ENCODE measurements at places on chromosomes 1 and 21.
A peak's percentile ranks its signal among the peaks of the same experiment; 100 is the strongest.

- peak; percentile 78 for DNase-seq
Observed at GRCh38 chr1:101284021-101284420, 47.2 kb downstream of the S1PR1 start.

GRCh38 chr21:21064353-21064752 is 66.1 kb downstream of the NCAM2 start:
- DNase-seq = no peak

- no peak for DNase-seq
Observed at GRCh38 chr1:40723196-40723955, 31.9 kb downstream of the NFYC start.

- no peak for DNase-seq
Observed at GRCh38 chr1:40837601-40838000, 24.6 kb downstream of the CITED4 start.

DNA sequence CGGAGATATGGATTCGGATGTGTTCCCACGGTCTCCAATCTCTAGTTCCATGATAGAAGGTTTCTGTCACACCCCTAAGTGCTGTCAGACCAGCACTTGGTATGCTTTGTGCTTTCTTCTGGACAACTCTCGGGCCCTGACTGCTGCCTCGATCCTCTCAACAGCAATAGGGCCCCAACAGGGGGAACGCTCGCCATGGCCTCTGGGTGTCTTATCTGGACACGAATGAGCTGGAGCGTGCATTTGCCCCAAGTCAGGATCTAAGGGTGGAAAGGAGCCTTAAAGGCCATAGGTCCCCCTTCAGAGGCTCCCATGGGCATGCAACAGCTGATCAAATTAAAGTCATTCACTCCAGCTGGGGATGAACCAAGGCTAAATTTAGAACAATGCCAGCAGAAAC is 76.8 kb downstream of the TCP10L start:
- DNase-seq = no peak

DNA sequence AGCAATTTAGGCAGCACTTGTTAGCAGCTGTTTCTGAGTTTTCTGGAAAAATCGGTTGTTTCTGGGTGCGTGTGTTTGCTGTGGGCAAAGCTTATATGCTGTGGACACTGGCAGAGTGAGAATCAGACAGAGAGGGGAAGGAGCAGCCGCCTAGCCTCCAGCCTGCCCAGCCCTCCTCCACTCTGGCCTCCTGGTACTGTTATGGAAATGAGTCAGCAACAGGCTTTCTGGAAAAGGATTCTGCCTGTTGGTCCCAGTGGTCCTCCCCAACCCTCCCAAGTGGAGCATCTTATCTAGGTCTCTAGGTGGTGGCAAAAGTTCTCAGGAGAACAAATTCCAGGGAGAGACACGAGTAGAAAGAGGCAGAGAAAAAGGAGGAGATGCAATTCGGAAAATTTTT is 42.2 kb upstream of the GOLT1A start:
- DNase-seq = no peak

DNA sequence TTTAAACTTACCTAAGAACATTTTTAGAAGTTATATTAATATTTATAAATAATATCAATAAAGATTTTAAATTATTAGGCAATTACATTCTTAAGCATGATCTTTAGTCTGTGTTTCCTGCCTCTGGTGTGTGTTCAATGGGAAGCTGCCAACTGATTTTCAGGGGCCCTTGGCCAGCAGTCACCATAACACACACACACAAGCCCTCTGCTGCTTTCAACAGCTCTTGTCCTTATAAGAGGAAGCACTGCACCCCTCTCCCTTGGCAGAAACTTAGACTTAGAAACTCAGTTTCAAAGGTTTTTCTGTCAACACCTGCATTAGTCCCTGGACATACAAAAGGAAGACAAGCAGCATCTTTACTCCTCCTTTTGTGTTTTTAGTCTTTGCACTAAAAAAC is 81.4 kb downstream of the VAV3 start:
- no peak for DNase-seq

DNA sequence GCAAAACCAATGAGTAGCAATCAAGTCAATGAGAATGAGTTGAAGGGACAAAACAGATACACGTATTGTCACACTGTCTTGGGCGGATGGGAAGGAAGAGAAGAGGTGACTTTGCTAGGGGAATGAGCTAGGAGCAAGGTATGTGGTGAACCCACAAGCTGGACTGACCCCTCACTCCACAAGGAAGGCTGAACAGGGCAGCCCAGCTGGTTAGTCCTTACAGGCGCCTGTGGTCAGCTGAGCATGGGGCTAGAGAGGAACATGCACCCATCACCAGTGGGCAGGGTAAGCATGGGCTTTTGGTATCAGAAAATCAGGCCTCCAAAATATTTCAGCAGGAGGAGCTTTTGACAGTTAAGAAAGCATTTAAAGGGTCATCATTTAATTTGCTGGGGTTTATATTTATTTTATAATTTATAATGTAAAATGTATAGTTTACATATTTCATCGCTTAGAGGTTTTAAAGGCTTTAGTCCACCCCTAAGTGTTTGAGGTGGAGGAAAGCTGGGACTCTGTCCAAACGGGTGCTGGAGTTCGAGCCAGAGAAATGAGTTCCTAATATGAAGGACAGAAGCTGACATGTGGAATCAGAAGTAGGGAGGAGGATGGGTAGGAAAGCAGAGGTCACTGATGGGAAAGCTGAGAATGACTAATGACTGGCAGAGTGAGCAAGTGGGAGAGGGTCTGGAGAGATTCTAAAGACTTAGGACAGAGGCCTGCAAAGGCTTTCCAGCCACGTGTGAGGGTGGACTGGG is 22.0 kb upstream of the ACBD6 start:
- no peak for DNase-seq

- no peak for DNase-seq
Observed at GRCh38 chr1:61268546-61269240, 186.3 kb downstream of the NFIA start.

- peak; percentile 41 for DNase-seq
Observed at GRCh38 chr21:39108291-39109162, 74.7 kb downstream of the PSMG1 start.

DNA sequence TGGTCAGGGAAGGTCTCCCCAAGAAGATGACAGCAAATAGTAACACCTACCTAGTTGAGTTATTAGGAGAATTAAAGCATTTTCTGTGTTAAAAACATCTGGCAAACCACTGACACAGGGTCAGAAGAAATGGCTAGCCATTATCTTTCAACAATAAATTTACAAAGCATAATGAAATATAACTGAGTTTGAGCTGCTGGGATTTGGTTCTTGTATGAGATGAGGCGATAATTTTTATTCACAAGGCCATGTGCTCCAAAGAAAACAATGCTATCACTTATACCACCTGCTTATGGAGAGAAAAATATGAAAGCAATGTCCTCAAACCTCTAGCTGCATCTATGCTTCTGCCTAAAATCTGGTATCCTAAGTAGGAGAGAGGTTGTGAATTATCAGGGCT is 202.3 kb downstream of the CRB1 start:
- DNase-seq = no peak

GRCh38 chr1:30952098-30952497 is 43.5 kb upstream of the SDC3 start:
- DNase-seq = no peak

DNA sequence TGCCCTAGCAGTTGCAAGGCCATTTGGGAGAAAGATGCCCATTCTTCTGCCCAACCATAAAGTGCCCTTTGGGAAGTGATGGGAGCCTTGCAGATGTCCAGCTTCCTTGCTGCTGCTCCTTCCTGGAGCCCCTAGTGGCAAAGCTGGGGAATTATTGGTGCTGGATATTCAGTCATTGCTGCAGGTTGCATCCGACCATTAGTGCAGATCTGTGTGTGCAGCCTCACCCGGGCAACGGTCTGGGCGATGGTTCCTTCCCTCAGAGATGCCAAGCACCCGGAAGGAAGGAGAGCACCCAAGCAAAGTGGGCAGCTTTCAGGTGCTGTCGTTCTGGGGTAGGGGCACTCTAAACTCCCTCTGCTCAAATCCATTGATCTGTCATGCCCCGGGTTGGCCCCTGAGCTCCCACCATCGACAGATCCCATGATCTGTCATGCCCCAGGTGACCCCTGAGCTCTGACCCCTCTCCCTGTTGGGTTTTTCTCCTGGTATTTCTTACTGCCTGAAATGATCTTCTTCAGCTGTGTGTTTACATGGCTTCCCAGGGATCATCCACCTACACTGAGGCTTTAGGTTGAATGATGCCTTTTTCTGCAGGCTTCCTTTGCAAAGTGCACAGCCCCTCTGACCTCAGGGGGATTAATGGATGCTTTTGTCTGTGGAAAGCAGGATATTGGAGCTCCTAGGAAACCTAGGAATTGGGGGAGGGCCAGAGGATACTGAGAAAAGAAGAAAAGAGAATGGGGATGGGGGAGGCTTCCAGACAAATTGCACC is 467.5 kb downstream of the PTPRU start:
- DNase-seq = no peak

DNA sequence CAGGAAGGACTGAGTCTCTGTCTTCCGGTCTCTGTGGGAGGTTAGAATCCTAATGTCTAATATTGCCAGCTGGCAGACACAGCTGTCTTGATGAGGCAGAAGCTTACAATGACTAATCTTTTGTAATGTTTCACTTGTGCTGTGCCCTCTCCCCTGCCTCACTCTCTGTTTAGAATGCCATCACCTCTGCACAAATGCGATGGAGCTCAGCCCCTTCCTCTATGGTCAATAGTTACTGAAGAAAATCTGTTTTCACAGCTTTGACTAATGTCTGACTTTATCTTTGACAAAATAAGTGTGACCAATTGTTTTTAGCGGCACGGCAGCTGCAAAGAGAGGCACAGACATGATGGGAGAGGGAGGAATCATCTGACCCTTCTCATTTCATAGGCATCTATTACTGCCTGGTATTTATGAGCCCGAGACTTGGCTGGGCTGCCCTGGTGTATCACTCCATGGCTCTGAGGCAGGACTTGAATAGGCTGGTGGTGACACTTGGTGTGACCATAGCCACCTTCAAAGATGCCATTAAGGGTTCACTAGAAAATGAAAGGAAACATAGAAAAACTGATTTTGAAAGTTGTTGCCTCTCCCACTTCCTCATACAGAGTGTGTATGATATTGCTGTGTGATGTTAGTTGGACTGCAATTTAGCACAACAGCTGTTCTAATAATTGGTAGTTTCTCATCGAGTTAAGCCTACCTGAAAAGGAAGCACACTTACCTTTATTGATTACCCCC is 163.2 kb upstream of the NBPF11 start:
- DNase-seq = no peak

- no peak for DNase-seq
Observed at GRCh38 chr1:207345644-207346477, 24.4 kb downstream of the CD55 start.

- no peak for DNase-seq
Observed at GRCh38 chr1:154603317-154603716, 4.7 kb downstream of the ADAR start.

Data from activated CD8-positive, alpha-beta memory T cell treated with anti-CD3 and anti-CD28 coated beads for 24 hours (primary cell).